ENCODE measurements at places on chromosomes 6 and 20.
A peak's percentile ranks its signal among the peaks of the same experiment; 100 is the strongest.

- DNase-seq = no peak
These were observed 64.0 kb upstream of the TFB1M start for GRCh38 chr6:155378276-155378675.

GRCh38 chr6:22411376-22412105 lies 114.7 kb upstream of the PRL start:
- no peak for DNase-seq

GRCh38 chr6:121999456-122000065 lies 399.9 kb upstream of the HSF2 start:
- DNase-seq = no peak

- no peak for DNase-seq
These were observed 87.7 kb downstream of the CEBPB start for GRCh38 chr20:50278377-50278683.

DNA sequence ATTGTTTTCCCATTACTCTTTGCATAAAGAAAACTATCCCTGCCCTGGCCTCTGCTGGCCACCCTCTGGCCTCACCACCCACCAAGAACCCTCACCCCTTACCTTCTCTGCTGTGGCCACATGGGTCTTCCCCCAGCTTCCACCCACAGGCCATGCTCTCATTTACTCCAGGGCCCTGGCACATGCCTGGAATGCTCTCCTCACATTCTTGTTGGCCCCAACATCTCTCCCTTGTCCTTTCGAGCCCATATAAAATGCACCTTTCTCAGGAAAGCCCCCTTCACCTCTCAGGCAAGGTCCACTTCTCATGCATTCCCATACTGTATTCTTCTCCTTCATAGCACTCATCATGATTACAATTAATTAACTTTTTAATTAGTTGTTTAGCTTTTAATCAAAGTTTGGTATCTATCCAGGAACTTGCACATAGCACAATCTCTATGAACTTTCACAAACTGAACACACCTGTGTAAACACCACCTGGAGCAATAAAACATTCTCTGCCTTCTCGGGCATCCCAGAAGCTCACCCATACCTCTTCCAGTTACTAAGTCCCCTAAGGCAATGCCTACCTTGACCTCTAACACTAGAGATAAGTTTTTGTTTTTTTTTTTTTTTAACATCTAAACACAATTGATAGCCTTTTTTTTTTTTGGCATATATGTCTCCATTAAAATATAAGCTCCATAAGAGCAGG lies 617.2 kb downstream of the PTPRT start:
- DNase-seq = no peak

DNA sequence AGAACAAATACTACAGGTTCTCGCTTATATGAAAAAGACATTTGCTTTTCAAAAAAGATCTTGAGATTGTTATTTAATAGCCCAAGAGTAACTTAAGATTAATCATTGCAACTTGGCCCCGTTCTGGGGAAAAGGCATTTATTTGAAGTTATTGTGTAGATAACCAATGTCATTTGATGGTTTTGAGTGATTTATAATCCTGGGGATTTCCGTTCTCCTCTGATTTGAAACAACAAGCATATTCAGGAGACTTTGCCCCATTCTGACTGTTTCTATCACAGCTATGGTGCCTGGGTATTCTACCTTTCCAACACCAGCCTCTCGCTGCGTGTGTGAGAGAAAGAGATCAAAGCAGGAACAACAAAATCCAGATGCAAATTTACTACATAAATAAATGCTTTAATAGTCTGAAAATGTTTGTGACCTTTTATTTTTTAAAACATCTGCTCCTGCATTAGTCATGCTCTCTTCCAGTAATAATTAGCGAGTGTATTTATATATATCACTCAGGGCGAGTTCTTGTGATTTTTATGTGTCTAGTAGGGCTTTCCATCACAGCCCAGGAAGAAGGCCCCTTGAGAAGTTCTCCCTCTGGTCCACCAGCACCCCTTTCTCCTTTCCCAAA lies 197.9 kb upstream of the FOXQ1 start:
- no peak for DNase-seq

DNA sequence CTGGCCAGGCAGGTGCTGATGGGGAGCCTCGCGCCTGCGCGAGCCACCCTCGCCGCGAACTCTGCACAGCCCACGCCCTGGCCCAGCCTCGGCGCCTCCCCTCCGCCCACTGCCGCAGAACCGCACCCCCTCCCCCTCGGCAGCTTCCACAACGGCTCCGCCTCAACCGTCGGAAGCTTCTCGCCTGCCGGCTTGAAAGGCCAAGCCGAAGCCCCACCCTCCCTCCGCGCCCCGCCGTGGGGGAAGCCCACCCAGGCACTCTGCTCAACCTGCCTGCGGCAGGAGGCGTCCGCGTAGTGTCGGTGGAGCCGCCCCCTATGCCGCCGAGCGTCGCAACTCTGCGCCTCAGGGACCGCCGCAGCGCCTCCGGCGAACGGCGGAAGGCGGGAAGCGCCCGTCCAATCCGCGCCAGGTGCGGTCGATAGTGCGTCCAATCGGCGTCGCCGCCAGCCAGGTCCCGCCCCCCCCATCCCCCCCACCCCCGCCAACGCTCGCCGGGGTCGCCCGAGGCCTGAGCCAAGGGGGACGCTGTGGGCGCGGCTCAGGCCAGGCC lies at the start of gene SYCP2:
Gene SYCP2, minus strand, starts transcription at position 342 of the 553 bp plus-strand sequence. CDS start 11,224 bp downstream, outside the sequence.
- no peak for DNase-seq

GRCh38 chr20:35771367-35771688 lies 487 bp upstream of the PHF20 start:
- no peak for DNase-seq

GRCh38 chr20:6152777-6153176 lies 29.9 kb upstream of the FERMT1 start:
- no peak for DNase-seq

- no peak for DNase-seq
These were observed 6.6 kb upstream of the SERPINB6 start for GRCh38 chr6:2977799-2978590.

- peak; percentile 33 for DNase-seq
These were observed 44.4 kb downstream of the DTD1 start for GRCh38 chr20:18632196-18632789.

- no peak for DNase-seq
These were observed 88.0 kb downstream of the INSM1 start for GRCh38 chr20:20455926-20456325.

- no peak for DNase-seq
These were observed 4.0 kb upstream of the OSBPL2 start for GRCh38 chr20:62234339-62234738.

DNA sequence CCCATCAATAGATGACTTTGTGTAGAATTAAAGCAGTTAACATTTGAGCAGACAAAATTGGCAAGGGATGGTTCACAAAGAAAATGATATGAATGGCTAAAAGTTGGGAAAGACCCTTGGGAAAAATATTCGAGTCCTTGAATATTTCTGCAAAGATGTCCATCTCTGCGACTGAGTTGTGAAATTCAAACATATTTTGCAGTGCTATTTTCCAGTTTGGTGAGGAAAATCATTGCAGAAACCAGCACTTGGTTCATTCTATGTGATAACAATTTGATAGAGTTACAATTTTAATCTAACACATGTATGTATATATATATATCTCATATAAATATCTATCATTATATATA lies 6.1 kb upstream of the PRELID3B start:
- no peak for DNase-seq

DNA sequence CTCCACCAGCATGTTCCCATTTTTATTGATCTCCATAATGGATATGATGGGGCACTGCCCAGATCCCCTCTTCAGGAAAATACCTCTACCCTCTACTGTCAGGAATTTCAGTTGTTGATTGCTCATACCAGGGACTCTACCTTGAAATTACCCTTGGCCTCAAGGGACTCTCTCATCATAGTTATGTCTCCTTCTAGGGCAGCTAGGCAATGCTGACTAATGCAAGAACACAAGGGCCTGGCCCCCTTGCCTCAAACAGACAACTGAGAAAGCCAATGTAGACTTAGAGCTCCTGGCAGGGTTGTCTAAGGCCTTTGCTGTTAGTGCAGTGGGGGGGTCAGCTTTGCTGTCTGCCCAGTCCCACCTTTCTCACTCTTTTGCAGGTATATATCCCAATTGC lies 493.1 kb downstream of the BTBD3 start:
- DNase-seq = no peak

- no peak for DNase-seq
These were observed 44.8 kb upstream of the RNGTT start for GRCh38 chr6:89008001-89008814.

GRCh38 chr6:74611220-74611619 lies 594.6 kb downstream of the COL12A1 start:
- DNase-seq = no peak

DNA sequence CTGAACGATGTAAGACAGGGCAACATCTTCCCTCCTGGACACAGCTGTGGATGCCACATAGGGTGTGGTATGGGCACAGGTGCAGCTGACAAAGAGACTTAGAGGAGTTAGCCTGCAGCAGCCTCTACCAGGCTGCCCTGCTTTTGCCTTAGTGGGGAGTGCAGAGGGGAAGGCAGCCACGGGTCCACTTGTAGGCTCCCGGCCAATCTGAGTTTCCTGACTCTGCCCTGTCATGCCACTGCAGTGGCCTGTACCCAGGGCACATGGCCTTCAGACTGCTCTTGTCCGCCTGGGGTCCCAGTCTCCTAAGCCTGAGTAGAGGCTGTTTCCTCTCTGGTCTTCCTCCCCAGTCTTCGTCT lies 17.1 kb upstream of the CST9L start:
- DNase-seq = no peak

DNA sequence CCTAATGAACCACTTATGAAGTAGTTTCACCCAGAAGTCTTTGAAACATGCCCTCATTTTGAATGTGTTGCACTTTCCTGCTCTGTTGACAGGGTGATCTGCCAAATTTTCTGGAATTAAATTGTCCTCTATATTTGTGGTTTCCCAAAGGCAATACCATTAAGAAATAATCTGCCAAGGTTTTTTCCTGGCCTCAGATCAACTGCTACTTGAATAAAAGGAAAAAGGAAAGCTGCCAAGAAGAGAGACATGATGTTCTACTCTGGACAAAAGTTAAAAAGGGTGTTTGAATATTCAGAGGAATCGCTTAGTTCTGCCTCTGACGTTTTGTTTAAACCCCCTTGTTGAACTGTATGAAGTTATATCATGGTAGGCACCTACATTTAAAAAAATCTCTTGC lies 37.4 kb upstream of the ARMH2 start:
- no peak for DNase-seq

GRCh38 chr20:10090588-10091166 lies 55.9 kb downstream of the ANKEF1 start:
- DNase-seq = no peak

DNA sequence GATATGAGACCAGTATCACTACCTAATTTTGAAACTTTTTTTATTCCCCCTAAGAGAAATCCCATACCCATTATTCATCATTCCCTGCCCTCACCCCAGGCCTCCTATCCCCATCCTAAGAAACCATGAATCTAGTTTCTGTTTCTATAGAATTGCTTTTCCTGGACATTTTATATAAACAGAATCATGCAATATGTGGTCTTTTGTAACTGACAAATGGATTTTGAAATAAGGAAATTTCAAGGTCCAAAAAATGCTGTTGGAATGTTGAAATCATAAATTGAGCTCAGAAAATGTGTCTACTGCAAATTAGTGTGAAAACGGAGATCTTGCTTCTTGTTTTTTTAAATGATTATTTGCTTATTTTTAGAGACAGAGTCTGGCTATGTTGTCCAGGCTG lies 25.1 kb downstream of the RNF217 start:
- DNase-seq = no peak

- DNase-seq = no peak
These were observed 201.3 kb downstream of the EPHA7 start for GRCh38 chr6:93218096-93218495.

DNA sequence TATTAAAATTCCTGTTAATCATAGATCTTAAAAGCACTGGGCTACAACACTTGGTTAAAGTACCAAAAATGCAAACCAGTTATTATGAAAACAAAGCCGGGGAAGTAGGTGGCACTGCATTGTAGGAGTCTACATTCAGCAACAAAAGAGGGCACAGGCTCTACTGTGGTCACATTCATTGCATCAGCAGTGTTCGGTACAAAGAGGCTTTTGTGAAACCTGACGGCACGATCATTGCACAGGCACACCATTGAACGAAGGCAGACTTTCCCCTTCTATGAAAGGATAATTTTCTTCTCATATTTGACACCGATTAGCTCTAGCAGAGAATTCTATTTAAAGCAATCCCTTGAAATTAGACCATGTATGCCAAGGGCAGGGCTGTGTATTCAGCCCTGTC lies 44.6 kb upstream of the AGPAT4 start:
- DNase-seq = no peak

DNA sequence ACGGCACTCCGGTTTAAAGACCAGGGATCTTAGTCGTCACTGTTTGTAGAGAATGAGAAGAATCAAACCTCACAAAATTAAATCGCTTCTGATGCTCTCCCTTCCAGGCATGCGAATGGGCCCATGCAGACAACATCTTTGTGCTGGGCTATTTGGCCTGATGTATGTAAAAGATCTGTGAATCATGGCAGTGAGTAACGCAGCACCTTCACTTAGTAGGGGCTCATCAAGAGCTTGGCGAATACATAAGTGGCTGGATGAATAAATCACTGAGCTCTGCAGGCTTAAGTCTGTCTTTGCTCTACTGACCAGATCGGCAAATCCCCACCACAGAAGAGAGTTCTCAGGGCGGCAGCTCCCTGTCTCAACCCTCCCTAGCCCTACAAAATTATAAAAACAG lies 44.8 kb upstream of the AFDN start:
- no peak for DNase-seq

DNA sequence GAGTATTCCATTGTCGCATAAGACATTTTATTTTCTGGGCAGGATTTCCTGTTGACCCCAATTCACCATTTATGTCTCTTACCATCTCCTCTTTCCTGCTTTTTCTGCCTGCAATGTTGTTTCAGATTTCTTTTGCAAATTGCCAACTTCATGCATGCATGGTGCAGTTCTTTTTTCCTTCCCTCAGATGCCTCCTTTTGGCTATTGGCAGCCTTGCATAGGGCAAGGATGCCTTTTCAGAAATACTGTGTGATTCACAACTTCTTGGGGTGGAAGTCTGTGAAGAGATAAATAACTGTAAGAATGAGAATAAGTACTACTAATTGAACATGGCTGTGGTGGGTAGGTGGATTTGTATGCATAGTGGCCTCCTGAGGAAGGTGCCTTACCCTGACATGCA lies 116.7 kb downstream of the SOX4 start:
- no peak for DNase-seq
